ENCODE measurements at places on chromosomes 1 and 21.

DNA sequence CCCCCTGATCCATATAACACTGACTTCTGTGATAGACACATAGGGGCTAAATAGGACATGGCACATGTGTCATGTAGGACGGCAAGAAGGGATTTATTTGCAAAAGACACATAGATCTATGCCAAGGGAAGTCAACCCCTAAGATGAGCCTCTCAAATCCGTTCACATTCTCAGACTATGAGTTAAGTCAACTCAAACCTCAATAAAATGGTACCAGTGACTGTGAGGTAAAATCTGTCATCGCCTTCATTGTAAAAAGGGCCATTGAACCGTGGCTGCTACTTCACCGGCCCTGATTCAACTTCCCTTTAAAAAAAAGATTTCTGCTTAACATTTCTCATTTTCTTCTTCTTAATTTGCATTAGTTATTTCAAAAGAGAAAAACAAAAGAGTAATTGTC is 144.0 kb downstream of the ZNF281 start:
- DNase-seq, result no peak

- DNase-seq, result no peak
Observed at GRCh38 chr1:103024051-103024450, 84.3 kb downstream of the COL11A1 start.

DNA sequence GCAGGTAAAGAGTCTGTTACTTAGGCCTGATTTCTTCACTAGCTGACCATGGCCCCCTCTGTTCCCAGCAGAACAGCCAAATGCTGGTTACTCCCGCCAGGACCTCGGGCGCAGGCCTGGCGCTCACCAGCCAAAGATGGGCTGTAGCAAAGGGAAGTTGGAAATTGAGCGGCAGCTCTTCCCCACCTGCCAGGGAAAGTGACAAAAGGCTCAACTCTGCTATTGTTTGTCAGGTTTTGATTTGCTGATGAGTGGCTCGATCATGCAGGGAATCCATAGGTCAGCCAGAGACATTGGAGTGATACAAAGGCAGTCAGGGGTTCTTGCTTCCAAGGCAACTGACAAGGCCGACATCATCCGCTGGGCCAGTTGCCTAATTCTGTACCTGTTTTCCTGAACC is 120.1 kb downstream of the ASTN1 start:
- no peak for DNase-seq

GRCh38 chr1:55981010-55981650 is 598.2 kb downstream of the PLPP3 start:
- DNase-seq, result no peak

DNA sequence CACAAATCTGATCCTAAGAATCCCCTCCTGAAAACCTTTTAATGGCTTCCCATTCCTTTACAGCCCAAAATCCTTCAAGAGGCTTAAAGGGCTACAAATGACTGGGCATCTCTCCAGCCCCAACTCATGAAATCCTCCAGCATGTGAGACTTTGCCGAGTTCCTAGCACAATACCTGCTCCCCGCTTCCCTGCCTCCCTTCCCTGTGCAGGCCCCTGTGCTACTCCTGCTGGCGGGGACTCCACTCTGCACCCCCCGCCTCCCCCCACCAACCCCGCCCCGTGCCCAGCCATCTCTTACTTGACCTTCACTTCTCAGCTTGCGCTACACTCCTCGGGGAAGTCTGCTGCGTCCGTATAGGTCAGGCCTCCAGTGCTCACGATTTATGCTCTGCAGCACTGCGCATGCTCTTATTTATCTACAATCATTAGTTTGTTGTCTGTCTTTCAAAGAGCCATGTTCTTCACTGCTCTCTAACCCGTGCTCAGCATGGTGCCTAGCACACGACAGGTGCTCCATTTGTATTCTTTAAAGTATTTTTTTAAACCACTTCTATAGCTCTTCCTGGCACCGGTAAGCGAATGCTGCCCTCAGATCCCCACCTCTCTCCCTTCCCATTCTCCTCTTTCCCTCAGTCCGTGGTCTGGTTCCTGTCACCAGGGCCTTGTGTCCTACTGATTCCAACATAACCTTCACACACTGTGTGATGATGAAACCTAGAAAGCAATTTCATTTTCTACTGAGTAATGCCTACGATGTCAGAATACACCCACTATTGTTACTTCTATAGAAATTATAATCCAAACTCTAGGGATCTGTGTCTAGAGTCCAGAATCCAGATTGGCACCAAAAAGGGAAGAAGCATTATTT is 37.5 kb upstream of the PLA2G2C start:
- peak; percentile 57 for DNase-seq

DNA sequence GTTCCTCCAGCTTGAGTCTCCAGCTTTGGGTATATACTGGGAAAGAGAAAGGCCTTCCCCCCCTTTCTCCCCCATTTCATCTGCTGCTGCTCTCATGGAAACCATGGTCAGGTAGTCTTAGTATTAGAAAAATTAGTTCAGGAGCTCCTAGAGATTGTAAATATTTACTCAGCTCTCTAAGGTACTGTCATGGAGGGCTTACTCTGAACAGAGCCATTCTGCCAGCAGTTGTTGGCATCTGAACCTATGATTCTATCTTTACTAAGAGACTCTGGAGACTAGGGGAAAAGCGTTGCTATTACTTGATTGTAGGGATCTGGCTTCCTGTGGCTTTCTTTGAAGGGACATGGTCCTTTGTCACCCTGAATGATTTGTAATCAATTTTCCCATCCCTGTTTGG is 6.1 kb downstream of the INTS3 start:
- no peak for DNase-seq

DNA sequence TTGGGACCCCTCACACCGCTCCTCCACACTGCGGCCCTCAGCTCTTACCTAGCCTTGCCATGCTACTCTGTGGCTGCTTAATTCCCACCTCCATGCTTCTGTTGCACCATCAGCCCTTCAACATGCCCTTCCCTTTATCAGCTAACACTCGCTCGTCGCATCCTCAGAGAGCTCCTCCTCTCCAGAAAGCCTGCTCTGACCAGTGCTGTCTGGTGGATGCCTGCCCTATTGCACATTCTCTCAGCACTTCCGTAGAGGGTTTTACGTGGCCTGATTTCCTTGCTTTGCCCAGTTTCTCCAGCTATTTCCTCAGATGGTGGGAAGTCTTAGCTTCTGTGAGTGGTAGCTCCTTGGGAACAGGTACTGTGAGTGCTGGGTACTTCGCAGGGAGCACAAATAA is 10.3 kb upstream of the LAD1 start:
- DNase-seq, result no peak

GRCh38 chr21:36103434-36103833 is 31.4 kb upstream of the CBR3 start:
- no peak for DNase-seq

- DNase-seq, result no peak
Observed at GRCh38 chr1:44855742-44856141, 12.7 kb upstream of the PTCH2 start.

DNA sequence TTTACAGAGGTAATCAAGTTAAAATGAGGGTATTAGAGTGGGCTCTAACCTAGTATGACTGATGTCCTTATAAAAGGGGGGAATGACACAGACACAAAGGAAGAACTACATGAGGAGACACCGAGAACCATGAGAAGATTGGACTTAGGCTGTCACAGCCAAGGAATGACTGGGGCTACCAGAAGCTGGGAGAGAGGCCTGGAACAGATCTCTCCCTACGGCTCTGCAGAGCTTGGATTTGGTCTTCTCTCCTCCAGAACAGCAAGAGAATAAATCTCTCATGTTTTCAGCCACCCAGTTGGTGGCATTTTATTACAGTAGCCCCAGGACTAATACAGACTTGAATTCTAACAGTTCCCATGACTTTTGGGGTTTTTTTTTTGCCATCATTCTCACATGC is 110.8 kb downstream of the PSMG1 start:
- no peak for DNase-seq

- no peak for DNase-seq
Observed at GRCh38 chr1:157984469-157984868, 9.0 kb upstream of the KIRREL1 start.

DNA sequence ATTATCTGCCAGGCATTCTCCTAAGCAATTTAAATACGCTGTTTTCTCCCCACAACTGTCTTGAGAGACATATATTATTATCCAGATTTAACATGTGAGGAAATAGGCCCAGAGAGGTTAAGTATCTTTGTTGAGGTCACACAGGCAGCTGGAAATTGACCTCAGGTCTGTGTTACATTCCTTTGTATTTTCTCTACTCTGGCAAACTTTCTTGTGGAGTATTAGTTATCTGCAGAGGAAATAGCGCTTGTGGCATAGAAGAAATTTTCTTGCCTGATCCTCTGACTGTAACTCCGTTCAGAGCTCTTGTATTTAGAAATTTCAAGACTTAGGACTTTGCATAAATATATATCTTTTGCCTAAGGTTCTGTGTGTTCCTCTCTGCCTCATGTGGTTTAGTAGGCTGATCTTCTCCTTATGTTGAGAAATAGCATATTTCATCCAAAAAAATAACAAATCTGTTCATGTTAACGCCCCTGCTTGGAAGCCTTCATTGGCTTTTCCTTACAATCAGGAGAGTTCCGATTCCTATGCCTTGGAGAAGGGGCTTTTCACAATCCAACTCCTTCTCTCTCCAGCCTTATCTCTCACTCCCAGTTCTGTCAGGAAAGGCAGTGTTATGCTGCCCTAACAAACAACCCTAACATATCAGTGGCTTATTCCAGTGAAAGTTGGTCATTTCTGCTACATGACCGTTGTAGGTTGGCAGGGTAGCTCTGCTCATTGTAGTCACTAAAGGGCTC is 2.5 kb upstream of the JUN start:
- DNase-seq, result no peak

GRCh38 chr1:160465123-160465522 is 57.9 kb downstream of the SLAMF6 start:
- DNase-seq, result no peak

DNA sequence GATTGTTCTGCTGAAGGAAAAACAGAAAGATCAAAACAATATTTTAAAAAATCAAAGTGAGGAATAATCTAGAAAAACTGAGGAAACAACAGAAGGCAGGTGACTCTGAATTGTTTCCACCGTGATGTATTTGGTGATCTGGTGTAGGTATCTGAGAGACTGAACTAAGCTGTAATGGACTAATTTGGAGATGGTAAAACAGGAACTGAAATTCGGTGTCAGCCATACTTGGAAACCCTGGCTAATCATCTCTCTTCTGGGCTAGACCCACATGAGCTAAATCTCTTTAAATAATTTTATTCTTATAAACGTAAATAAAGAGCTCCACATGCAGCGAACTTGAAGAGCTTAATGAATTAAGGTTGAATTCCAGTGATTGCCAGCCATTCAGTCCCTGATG is 1226.1 kb downstream of the NCAM2 start:
- no peak for DNase-seq

- no peak for DNase-seq
Observed at GRCh38 chr1:167635156-167635648, 5.2 kb downstream of the RCSD1 start.

DNA sequence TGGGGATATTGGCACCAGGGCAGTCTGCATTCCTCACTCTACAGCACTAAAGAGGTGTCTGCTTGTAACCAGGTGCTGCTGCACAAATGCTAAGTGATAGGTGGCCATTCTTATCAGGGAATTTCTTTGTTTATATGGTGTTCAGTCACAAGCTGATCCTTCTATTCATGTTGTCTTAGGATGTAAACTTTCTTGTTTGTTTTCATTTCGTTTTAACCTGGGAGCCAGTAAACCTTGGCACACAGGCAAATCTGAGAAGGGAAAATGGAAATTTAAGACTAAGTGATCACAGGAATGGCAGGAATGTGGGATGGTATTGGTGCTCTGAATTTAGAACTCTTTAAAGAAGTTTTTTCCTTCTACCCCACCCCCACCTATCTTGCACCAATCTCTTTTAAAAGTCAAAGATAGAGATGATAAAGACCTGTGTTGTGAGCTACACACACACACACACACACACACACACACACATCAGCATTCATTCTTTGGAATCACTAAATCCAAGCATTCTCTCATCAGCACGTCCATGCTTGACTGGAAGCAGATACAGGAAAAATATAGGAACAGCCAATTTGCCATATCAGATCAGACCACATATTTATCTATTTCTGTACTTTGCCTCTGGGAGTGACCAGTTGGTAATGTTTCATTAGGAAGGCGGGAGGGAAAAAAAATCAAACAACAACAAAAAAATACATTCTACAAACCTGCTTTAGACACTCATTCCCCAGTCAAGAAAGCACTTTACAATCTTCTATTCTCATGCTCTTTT is 451.4 kb upstream of the ADGRL2 start:
- DNase-seq, result no peak

GRCh38 chr1:29279951-29280391 is 43.6 kb downstream of the PTPRU start:
- DNase-seq, result no peak

- DNase-seq, result no peak
Observed at GRCh38 chr1:233679030-233679429, 65.1 kb downstream of the KCNK1 start.

GRCh38 chr21:34128674-34129038 is 55.3 kb downstream of the MRPS6 start:
- no peak for DNase-seq

- no peak for DNase-seq
Observed at GRCh38 chr1:96191165-96191564, 530.4 kb upstream of the PTBP2 start.

DNA sequence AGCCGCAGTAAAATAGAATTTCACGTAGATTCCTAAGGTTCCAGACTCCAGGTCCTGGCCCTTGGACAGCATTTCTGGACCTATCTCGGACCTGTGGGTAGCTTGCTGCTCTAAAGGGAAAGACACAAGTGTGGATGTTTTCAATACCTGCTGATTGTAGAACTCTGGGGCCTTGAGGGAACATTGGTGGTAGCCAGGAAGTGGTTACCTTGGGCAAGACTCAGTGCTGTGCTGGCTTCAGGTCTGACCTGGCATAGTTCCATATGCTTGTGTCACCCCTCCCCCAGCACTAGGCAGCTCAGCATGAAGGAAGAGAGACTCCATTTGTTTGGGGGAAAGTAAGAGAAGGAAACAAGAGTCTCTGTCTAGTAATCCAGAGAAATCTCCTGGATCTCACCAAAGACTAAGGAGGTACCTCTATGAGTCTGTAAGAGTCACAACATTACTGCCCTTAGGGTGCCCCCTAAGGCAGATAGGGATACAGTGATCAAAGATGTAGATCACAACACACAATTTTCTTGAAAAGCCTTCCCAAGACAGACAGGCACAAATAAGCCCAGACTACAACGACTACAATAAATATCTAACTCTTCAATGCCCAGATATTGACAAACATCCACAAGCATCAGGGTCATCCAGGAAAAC is 398.8 kb downstream of the TGFB2 start:
- no peak for DNase-seq

DNA sequence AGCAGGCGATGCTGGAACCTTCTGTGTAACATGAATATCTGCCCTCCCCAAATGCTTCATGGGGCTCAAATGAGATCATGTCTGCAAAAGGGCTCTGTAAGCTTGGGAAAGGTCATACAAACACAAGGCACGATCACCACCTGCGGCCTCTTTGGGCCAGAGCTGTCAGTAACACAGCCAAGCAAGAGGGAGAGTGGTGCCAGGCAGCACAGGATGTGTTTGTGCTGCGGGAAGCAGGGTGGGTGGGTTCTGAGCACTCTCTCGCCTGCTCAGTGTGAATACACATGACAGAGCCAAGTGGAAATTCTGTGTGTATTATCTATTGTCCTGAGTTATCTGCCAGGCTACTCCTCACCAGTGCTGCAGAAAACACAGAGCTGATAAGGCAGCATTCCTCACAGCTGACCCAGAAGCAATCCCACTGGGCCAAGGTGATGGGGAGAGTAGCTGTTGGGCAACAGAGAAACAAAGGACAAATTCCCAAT is 101.2 kb downstream of the LAMC2 start:
- DNase-seq, result no peak

All from NCI-H187 treated with DMSO at 0.1 percent for 48 hours (cell line).